Stimulated activated CD8-positive, alpha-beta memory T cell treated with anti-CD3 and anti-CD28 coated beads, Interleukin-7, amount 100 ng/mL, for 48 hours (primary cell): ENCODE measurements at places on chromosomes 5 and 9.

- no peak for DNase-seq
These were observed 127.9 kb upstream of the PALM2AKAP2 start for GRCh38 chr9:109652112-109652511.

DNA sequence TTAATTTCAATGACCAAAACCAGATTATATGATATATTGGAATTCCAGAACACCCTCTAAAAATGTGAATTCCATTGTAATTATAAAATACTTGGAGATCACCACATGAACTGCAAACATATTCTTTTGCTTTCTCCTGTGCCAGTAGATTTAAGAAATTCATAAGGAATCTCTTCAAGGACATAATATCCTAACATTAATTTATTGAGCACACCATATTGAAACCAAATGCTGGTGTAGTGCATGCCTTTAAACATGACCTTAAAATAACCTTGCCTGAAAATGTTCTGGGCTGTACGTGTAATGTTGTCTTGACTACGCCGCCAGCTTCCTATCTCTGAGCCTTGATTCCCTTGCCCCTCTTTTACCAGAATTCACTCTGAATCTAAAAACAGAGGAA is 205.0 kb upstream of the ACTBL2 start:
- no peak for DNase-seq

- no peak for DNase-seq
These were observed 2.5 kb downstream of the KIAA1958 start for GRCh38 chr9:112489039-112489546.

GRCh38 chr5:100779669-100780375 is 123.3 kb downstream of the ST8SIA4 start:
- no peak for DNase-seq

GRCh38 chr5:100840789-100841188 is 62.3 kb downstream of the ST8SIA4 start:
- DNase-seq = no peak

GRCh38 chr5:95439801-95440493 is 48.8 kb downstream of the FAM81B start:
- DNase-seq = no peak

DNA sequence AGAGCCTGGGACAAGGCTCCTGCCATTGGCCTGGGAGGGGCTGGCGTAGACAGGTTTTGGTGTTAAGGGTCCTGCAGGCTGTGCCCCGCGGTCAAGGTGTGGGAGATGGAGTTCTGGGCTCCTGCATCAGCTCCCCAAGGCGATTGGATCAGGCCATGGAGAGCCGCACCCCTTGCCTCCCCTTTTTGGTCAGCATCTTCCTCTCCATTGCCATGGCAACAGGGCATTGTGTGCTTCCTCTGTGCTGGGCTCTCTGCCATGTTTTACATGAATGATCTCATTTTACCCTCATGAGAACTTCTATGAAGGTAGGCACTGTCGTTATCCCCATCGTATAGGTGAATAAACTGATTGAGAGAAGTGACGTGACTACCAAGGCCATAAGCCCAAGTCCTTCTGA is 344.3 kb upstream of the CLINT1 start:
- DNase-seq = no peak

DNA sequence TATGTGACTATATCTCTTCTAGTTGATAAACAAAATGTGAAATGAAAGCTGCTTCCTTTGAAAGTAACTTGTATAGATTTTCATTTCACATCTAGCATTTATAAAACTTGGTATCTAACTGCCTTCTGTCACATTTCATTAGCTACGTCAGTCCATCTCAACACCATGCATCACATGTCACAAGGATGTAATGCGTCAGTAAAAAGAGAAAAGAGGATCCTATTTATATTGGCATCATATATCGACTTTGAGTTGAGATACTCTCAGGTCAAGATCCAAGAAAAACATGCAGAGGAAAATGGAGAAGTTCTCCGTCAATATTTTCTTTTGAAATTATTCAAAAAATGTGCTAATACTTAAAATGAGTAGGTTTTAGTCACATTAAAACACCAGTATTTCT is 1211.2 kb downstream of the EFNA5 start:
- DNase-seq = no peak
